ENCODE measurements at places on chromosomes 12 and 14.

DNA sequence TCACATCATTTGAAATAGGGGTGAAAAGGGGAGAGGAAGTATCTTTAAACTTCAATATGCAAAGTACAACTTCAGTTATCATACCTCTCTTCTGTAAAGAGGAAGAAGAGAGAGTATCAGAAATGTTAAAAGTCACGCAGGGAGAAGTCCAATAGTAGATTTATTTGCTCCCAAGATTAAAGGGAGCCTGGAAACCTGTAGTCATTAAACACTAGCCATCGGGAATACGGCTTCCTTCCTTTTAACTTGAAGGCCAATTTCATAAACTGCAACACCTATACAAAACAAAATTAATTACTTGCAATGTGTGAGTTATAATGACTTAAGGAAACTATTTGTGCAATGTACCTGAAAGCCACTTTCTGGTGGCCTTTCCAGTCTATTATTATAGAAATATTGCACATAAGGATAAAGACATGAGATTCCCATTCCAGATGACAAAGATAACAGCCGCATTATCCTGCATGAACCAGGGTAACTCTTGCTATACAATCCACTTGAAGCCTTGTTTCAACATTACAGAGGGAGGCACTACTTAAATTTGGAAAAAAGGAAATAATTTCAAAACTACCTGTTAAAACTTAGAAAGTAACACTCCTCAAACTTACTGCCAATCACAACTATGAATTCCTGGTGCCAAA lies 4.6 kb downstream of the BTG1 start:
- no peak for DNase-seq

DNA sequence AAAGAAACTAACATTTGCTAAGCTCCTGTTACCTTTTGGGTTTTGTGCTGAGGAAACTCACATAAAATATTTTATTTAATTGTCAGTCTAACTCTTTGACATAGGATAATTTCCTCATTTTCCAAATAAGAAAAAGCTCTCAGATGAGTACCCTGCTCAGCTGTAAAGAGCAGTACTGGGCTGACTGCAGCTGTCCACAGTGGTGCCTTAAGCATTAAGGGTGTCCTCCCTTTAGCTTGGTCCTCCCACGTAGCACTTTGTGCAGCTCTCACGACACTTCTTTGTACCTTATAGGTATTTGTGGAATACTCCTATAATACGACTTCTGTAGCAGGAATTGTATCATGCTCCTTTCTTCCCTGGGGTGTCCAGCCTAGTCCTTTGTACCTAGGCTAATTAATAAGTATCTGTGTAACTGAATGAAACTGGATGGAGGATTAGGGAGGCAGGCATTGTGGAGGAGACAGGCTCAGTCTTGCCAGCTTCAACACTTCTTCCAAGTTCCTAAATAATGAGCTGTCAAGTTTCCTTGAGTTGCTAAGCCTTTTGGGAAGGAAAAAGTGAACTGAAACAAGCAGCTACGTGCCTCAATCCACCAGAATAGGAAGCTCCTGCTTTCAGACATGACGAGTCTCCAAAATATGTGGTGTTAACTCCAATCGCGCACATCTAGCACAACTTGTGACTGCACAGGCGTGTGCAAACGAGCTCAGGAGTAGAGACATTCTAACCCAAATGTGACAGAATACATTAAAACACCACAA lies 123.0 kb downstream of the SLC38A4 start:
- no peak for DNase-seq

DNA sequence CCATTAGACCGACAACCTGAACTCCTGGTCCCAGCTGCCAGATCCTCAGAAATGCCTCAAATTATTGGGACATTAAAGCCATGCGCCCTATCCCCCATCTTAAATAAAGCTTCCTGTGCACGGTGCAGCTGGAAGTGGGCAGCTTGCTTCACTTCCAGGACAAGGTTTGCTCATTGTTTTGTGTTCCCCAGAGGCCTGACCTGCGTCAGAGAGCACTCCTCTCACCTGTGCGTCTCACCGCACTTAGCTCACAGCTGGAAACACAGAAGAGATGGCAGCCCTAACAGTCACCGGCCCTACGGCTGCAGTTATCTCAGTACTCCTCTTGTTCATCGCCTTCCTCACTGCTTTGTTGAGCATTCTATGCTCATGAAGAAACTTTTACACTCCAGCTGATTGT lies 135.5 kb downstream of the ANO2 start:
- DNase-seq = no peak

DNA sequence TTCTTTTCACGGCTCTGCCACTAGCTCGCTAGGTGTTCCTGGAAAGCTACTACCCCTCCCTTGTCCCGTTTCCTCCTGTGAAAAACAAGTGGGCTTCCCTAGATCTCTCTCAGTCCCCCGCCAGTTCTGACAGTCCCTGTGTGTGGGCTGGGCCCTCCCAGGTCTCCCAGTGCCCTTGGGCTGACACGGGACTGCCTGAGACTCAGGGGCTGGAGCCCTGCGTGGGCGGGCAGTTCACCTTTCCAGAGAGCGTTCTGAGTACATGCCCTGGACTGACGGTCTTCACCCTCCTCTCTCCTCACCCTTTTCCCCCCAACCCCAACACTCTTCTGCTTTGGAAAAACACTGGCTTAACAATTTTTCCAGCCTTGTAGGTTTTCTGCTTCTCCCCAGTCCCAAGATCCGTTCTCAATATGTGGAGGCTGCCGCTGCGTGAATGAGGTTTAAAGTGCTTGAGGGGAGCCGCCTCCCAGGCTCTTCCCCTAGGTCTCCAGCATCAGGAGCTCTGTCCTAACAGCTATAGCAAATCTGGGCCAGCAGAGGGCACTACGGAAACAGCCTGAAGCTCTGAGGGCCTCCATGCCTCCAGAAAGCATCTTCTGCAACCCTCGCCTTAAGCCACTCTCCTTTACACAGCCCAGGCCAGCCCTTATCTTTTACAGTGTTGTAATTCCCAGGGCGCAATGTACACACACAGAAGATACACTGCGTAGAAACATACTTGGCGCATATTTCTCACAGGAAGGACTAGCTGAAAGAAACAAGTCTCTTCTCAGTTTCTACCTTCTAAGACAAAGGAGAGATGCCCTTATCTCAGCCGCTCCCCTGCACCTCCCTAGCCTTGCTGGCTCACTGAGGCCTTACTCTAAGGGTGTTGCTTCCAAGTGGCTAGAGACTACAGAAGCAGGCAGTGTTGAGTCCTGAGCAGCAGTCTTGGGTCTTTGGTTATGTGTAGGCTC lies 10.4 kb upstream of the DCD start:
- DNase-seq = peak; percentile 27

DNA sequence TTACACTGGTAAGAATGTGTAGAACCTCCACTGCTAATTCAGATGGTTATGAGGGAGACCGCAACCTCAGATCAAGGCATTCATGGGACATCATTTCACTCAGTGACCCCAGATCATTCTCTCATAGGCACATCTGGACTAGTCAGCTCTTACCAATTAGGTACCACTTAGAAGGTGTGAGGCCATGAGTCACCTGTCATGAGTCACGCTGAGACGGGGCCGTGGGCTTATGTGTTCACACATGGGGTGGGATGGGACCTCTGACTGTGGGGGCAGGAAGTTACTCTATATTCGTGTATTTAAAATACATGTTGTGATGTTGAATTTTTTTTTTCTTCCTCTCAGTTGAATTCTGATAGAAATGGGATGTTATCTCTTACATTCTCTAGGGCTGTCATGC lies 55.9 kb downstream of the CCDC92 start:
- no peak for DNase-seq

DNA sequence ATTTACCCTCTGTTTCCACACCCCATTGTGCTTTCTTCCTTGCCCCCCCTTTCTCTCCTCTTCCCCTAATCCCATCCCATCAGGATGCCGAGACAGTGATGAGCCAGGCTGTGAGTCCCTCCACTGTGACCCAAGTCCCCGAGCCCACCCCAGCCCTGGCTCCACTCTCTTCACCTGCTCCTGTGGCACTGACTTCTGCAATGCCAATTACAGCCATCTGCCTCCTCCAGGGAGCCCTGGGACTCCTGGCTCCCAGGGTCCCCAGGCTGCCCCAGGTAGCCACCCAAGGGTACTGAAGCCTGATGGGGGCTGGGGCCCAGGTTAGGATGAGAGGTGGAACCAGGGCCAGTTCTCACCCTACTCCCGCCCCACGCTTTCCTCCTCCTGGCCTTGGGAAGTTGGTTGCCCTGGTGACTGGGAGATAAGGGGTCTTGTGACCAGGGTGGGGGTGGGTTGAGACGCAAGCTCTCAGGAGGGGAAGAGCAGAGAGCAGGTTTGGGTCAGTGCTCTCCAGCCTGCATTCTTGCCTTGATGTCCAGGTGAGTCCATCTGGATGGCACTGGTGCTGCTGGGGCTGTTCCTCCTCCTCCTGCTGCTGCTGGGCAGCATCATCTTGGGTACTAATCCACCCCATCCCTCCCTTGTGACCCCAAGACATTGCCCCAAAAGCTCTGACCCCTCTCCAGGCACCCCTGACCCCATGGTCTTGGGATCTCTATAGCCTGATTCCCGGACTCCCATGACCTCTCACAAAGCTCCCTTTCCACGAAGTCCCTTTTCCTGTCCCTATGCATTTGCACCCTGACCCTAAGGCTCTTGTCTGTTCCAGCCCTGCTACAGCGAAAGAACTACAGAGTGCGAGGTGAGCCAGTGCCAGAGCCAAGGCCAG lies 1.2 kb downstream of the AMHR2 start:
- no peak for DNase-seq

DNA sequence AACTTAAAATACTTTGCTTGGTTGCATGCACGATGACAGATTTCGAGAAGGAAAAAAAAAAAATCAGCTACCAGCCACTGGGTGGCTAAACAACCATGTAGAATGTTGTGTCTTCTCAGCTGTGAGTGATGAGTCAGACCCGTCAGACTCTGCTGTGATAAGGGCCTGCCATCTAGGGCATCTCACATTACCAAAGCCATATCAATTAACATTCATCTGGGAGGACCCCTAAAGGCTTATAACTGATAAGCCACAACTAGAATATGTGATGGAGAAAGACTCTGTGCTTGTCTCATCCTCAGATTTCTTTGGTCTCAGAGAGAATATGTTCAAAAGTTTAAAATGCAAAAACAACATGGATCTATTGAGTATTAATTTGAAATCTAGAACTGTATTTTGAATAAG lies 111.5 kb downstream of the PAX9 start:
- no peak for DNase-seq

GRCh38 chr14:75307700-75308379 lies 29.2 kb downstream of the FOS start:
- DNase-seq = peak; percentile 70

- DNase-seq = no peak
These were observed 350.8 kb upstream of the STXBP6 start for GRCh38 chr14:25400607-25401206.

DNA sequence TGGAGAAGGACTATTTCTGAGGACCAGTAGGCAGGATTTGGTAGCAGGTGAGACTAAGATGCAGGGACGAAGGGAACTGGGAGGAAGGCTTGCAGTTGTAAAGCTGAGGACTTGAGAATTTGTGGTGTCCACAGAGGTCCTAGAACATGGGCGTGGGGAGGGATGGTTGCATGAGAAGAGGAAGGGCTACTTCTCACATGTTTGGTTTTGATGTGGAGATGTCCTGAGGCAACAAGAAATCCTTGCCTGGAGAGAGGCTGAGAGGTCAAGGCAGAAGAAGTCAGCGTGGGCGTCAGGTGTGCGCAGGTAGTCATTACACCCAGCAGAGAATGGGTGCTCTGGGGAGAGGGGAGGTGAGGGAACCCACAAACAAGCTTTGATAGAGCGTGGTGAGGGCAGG lies 5.7 kb upstream of the RABGGTA start:
- DNase-seq = no peak

GRCh38 chr12:29552324-29552927 lies 54.9 kb upstream of the OVCH1 start:
- peak; percentile 59 for DNase-seq

All from activated T-cell treated with anti-CD3 and anti-CD28 coated beads, Interleukin-2, amount 50 U/mL, for 1 hour (primary cell).